ENCODE measurements at places on chromosomes 16 and 17. TPM values are rescaled to one million over a fixed set of nuclear protein-coding genes. Genes with fewer than 3 reads are reported as not detected.
A peak's percentile ranks its signal among the peaks of the same experiment; 100 is the strongest.

Gene PIMREG
- total RNA-seq, result 21.2 TPM

Gene MED1
- 51.0 TPM for total RNA-seq

DNA sequence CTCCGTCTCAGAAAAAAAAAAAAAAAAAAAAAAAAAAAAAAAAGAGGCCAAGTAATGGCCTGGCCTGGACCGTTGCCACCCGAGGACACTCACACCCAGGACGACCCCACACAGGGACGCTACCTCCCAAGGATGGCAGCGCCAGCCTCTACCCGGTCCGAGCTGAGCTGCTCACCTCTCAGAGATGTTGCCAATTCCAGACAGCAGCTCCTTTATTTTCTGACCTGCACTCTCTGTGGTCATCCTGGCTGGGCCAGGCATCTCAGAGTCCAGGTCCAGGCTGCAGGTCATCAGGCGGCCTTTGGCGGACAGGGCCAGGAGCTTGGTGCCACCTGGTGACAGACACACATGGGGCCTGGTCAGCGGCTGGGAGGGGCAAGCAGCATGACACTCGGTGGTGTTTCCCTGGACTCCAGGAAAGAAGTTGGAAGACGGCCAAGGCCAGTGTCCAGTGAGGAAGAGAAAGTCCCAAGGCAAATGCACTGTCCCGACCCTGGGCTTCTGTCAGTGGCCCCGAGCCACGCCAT lies 3.1 kb downstream of the FAAP100 start:
- H3K4me3 ChIP-seq, result no peak overlapping the region
- no peak overlapping the region for H3K27ac ChIP-seq
- peaks cover 19% of the 10 kb centered on the region for H3K36me3 ChIP-seq
- no peak for DNase-seq

Gene LRRC46
- total RNA-seq, result 0.53 TPM

DNA sequence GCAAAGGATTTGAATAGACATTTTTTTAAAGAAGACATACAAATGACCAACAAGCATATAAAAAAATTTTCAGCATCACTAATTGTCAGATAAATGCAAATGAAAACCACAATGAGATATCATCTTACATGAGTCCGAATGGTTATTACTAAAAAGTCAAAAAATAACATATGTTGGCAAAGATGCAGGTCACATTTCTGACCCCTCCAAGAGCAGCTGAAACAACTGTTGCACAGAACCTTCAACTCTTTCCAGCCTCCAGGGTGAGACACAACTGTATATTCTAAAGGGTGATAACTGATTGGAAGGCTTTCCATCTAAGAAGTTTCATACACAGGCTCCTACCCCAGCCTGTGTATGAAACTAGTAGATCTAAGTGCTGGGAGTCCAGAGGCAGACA lies 51.9 kb downstream of the SLFN5 start:
- H3K27me3 ChIP-seq, result peaks cover 38% of the 10 kb centered on the region
- H3K4me1 ChIP-seq, result peaks cover 6% of the 10 kb centered on the region
- no peak for DNase-seq
- no peak overlapping the region for H3K4me3 ChIP-seq

GRCh38 chr16:1612320-1613111 lies at the start of gene CRAMP1:
CRAMP1 (plus strand) TSS chr16:1612360; CDS start chr16:1614640, 2,280 bp downstream.
- H3K4me3 ChIP-seq, result peak within 1 kb of the TSS; percentile 89
- peak within 1 kb of the TSS; percentile 100 for H3K27ac ChIP-seq
- H3K36me3 ChIP-seq, result peaks cover 22% of the 10 kb centered on the region
- no peak for DNase-seq
- H3K27me3 ChIP-seq, result no peaks in the 10 kb centered on the region

Gene TMEM238L
- not detected for total RNA-seq

Gene SPIRE2
- total RNA-seq, result 1.8 TPM

Gene PHF12
- 75.6 TPM for total RNA-seq

Gene WFDC1
- not detected for total RNA-seq

DNA sequence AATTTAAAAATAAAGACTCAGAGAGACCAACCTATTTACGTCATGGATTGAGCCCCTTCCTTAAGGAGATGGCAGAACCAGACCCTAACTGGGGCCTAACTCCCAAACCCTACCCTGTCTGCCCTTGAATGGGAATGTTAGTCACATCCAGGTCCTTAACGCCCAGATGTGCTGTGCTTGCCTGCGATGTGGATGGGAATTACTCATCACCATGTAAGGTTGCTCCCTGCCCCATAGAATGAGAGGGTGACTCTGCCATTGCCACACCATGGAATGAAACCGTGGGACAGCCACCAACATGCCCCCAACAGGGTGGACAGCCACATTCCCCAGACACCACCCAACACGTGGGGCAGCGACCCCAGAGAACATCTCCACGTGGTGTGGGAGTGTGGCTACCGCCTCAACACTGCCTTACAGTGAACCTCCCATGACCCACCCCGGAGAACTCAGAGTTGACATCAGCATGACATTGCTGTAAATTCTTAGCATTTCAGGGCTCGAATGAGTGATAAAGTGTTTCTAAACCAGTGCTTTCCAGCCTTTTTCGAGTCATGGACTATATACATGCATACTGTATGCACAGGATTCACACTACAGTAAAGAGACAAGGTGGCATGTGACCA lies 31.8 kb downstream of the SCNN1B start:
- DNase-seq, result no peak
- peaks cover 5% of the 10 kb centered on the region for H3K4me1 ChIP-seq
- no peak overlapping the region for H3K27ac ChIP-seq
- peaks cover 4% of the 10 kb centered on the region for H3K27me3 ChIP-seq
- no peaks in the 10 kb centered on the region for H3K36me3 ChIP-seq

Gene VWA3A
- 0.18 TPM for total RNA-seq

DNA sequence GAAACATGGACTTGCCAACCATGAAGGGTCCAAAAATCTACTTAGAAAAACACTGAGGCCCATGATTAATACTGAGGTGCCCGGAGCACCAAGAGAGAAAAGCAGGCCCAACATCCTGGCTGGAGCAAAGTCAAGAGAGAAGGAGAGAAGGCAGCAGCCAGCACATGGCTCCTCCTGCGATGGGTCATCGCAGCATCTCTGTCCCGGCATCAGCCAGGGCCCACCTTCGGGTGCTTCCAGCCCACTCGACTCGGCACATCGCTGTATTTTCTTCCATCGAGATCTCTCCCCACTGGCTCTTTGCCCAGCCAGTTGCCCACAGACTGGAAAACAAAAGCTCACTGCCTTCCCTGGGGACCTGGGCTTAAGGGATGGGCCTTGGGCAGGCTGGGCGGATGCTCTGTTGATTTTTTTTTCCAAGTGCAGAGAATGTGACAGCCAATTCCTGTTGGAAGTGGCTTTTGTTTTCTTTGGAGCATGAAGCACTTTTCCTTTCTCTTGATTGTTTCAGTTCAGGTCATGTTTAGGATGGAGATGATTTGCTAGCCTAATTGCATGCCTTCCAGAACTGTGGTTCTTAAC lies 58.1 kb downstream of the CYB5B start:
- no peak for DNase-seq
- peaks cover 3% of the 10 kb centered on the region for H3K27me3 ChIP-seq
- no peaks in the 10 kb centered on the region for H3K36me3 ChIP-seq

Gene CDK12
- total RNA-seq, result 70.7 TPM

Gene CES4A
- total RNA-seq, result 39.3 TPM

DNA sequence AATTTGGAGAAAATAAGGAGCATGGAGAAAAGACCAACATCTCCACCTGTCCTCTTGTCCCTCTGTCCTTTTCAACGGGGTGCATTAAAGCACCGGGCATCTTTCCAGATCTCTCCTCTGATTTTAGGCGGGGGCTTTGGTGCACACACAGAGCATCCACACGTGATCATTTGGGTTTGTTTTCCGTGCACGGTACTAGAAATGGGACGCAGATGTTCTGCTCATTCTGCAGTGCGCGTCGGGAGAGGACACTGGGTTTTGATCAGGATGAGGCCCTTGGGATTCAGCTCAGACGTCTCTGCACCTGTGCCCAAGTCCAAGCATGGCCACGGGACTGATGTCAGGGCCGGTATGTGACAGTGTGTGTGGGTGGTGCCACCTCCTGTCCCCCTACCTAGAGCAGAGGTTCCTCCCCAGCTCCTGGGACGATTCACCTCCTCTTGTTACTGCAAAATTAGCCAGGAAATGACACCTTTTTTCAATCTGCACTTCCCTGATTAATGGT lies 31.9 kb downstream of the PDIA2 start:
- no peak overlapping the region for H3K4me3 ChIP-seq
- DNase-seq, result no peak
- peaks cover 17% of the 10 kb centered on the region for H3K4me1 ChIP-seq
- H3K27me3 ChIP-seq, result no peaks in the 10 kb centered on the region
- no peak overlapping the region for H3K27ac ChIP-seq

DNA sequence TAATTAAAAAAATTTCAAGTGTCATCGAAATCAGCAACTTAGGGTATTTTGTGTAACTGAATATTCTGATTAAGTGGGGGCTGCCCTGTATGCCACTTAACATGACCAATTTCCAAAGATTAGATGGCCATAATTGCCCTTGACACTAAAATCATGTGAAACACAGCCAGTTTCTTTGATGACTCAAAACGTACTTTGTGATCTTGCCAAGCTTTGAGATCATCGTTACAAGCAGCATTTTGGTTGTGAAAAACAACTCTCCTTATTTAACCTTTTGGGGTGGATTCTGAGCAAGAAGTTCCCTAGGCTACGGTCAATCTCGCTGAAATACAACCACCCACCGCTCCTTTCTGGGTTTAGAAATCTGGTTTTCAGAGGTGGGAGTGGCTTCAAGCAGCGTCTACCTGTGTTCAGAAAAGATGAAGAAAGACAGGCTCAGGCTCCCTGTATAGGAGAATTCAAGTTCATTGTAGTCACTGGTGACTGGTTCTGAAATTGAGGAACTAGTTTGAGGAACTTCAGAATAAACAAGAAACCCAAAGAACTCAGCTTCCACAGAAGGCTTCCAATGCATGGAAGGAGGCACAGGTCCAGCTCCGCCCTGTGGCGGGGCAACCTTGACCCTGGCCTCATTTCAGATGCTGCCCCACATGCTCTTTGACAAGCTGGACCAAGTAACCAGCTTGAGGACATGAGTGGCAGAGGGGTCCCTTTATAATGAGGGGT lies 9.4 kb downstream of the MAP3K14 start:
- peak; percentile 51 for DNase-seq
- H3K36me3 ChIP-seq, result peaks cover 71% of the 10 kb centered on the region
- no peaks in the 10 kb centered on the region for H3K27me3 ChIP-seq
- peak overlapping the region; percentile 75 for H3K27ac ChIP-seq

DNA sequence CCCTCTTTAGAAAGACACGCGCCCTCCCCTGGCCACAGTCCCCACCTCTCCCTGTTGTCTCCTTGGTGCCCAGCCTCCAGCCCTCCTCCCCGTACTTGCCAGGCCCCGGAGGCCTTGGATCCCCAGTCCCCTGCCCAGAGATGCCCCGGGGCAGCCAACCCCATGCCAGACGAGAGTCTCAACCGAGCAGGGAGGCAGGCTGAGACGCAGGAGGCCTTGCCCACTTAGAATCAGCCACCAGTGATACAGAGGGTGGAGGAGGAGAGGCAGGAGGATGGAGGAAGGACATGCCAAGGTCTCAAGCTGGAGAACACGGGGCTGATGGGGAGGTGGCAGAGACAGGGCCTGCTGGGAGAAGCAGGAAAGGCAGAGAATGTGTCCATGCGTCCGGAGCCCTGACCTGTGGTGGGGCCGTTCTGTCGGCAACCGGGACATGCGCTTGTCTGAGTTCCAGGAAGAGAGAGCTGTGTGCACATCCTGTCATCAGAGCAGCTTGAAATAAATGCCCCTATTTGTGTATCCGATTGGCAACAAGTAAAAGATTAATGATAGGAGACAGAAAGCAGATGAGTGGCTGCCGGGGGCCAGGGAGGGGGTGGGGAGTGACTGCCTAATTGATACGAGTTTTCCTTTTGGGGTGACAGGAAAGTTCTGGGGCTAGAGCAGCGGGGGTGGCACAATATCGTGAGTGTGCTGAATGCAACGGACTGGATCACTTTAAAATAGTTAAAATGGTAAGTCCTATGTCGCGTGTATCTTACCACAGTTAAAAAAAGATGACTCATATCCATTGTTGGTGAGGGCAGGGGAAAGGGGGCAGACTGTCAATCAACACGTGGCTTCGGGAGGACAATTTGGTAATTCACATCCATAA lies 44.7 kb upstream of the MEAK7 start:
- DNase-seq, result peak; percentile 62
- H3K4me3 ChIP-seq, result peak overlapping the region; percentile 87
- no peaks in the 10 kb centered on the region for H3K27me3 ChIP-seq
- peaks cover 62% of the 10 kb centered on the region for H3K36me3 ChIP-seq

Gene PPP1R27
- not detected for total RNA-seq

All from activated CD4-positive, alpha-beta memory T cell treated with anti-CD3 and anti-CD28 coated beads, Interleukin-2, amount 10 ng/mL, durations not matched to agents 7 days and 5 days (primary cell).